Adipose tissue (tissue), 3 donors: ENCODE measurements at places on chromosomes 2 and 18. TPM values are rescaled to one million over a fixed set of nuclear protein-coding genes. Genes with fewer than 3 reads are reported as not detected.

BOLL gene
- polyA plus RNA-seq, result not detected

GLB1L gene
- polyA plus RNA-seq, result 11.8 TPM

LAPTM4A gene
- polyA plus RNA-seq, result 167 TPM

GALNT5 gene
- polyA plus RNA-seq, result 0.31 TPM

LDLRAD4 gene
- 8.5 TPM for polyA plus RNA-seq

TMEM237 gene
- 3.3 TPM for polyA plus RNA-seq

ALPI gene
- 0.03 TPM for polyA plus RNA-seq

SLC9A4 gene
- polyA plus RNA-seq, result 0.01 TPM

FAM237A gene
- polyA plus RNA-seq, result not detected

EIF2AK3 gene
- polyA plus RNA-seq, result 9.4 TPM

PPP1R1C gene
- polyA plus RNA-seq, result 0.28 TPM

TFCP2L1 gene
- polyA plus RNA-seq, result 1.6 TPM

MBD1 gene
- 25.6 TPM for polyA plus RNA-seq

MBP gene
- 6.6 TPM for polyA plus RNA-seq

ITGB6 gene
- 2.0 TPM for polyA plus RNA-seq

EFEMP1 gene
- polyA plus RNA-seq, result 29.6 TPM

KIAA2012 gene
- polyA plus RNA-seq, result 0.01 TPM

CCBE1 gene
- 0.23 TPM for polyA plus RNA-seq

CPLX4 gene
- polyA plus RNA-seq, result not detected

TLK1 gene
- polyA plus RNA-seq, result 6.7 TPM

CCDC141 gene
- 0.45 TPM for polyA plus RNA-seq

TBR1 gene
- polyA plus RNA-seq, result 0.03 TPM

USP34 gene
- 58.5 TPM for polyA plus RNA-seq

PDE1A gene
- polyA plus RNA-seq, result 4.9 TPM

LCT gene
- 0.11 TPM for polyA plus RNA-seq

CFAP53 gene
- polyA plus RNA-seq, result not detected

TRAK2 gene
- polyA plus RNA-seq, result 7.7 TPM

ALPG gene
- not detected for polyA plus RNA-seq

MARCO gene
- polyA plus RNA-seq, result 10.1 TPM

LMAN2L gene
- 6.2 TPM for polyA plus RNA-seq

IL1R2 gene
- 42.7 TPM for polyA plus RNA-seq

IL36RN gene
- not detected for polyA plus RNA-seq

POTEC gene
- 0.06 TPM for polyA plus RNA-seq

EIF2B4 gene
- 37.7 TPM for polyA plus RNA-seq

PRKAG3 gene
- polyA plus RNA-seq, result not detected

GEN1 gene
- 0.89 TPM for polyA plus RNA-seq

DSG1 gene
- polyA plus RNA-seq, result not detected

LIPG gene
- 1.0 TPM for polyA plus RNA-seq

IL36G gene
- polyA plus RNA-seq, result not detected

MAPRE3 gene
- polyA plus RNA-seq, result 44.6 TPM

SKOR2 gene
- not detected for polyA plus RNA-seq

HNMT gene
- 79.5 TPM for polyA plus RNA-seq

DSG4 gene
- 0.01 TPM for polyA plus RNA-seq

ELOA2 gene
- polyA plus RNA-seq, result not detected

DUSP2 gene
- polyA plus RNA-seq, result 15.6 TPM

EN1 gene
- polyA plus RNA-seq, result 0.05 TPM

ITGAV gene
- polyA plus RNA-seq, result 16.6 TPM

EMILIN2 gene
- polyA plus RNA-seq, result 18.9 TPM

HOXD13 gene
- polyA plus RNA-seq, result not detected

ATP9B gene
- 9.3 TPM for polyA plus RNA-seq

UBE2E3 gene
- 52.7 TPM for polyA plus RNA-seq

ARHGAP28 gene
- polyA plus RNA-seq, result 2.5 TPM
